Caco-2 (cell line): ENCODE measurements at places on chromosomes 16 and 17.

DNA sequence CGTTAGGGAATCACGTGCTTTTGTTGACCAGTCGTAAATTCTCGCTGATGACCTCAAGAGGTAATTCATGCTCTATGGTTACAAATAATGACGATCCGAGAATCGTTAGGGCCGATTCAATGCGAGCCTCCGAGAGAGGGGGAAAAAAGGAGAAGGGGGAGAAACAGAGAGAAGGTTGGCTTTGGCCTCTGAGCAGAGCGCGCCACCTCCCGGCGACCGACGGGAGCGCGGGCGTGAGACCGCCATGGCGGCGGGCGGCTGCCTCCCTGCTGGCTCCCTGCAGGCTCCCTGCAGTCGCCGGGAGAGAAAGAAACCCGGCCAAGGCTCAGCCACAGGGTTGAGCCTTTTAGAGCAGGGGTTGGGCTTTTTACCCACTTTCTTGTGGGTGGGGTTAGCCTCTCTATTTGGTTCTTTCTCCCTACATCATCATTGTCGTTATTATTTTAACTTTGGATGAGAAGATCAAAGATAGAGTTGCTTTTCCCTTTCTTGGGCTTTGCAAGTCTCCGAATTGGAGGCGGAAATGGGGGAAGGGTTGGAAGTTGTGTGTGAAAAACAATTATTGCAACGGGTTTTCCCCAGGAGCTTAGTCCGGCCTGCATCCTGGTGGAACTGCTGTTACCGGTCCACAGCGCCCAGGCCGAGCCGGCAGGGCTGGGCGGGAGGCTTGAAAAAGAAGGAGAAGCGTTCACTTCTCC is 410 bp upstream of the HOXB5 start:
- DNase-seq = no peak

DNA sequence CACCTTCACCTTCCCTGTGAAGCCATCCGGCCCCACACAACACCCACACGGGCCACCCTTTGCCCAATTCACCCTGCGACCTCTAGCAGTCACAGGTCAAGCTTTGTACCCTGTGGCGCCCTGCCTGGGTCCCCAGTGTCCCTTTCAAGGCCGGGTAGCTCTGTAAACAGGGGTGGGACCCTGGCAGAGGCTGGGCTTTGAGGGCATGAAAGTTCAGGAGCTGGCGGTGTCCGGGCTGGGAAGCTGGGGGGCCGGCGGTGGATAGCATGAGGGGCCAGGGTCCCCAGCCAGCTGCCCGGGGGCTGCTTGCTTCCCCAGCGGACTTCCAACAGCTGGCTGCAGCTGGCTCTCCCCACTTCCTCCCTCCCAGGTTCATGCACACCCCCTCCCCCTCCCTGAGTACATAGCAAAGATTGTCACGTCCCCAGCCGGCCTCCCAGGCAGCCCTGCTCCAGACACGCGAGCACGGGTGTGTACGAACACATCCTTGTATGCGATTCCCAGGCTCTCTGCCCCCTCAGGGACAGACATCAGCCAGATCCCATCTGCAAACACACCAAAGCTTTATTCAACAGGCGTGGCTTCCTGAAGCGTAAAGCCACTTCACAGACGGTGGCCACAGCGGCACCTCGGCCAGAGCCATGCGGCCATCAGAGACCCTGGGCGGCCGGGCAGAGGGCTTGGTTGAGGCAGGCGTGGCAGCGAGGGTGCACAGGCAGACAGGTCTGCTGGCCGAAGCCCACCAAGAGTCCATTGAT is 8.2 kb downstream of the NTHL1 start:
- DNase-seq = peak; percentile 35

GRCh38 chr17:2994441-2994840 is 69.0 kb downstream of the OR1D5 start:
- no peak for DNase-seq

- DNase-seq = no peak
Measured at GRCh38 chr17:50918071-50918932, 52.1 kb upstream of the TOB1 start.

GRCh38 chr16:85211271-85211801 is 99.1 kb upstream of the CIBAR2 start:
- DNase-seq = no peak

GRCh38 chr17:31389657-31390381 is 1.7 kb upstream of the RAB11FIP4 start:
- DNase-seq = no peak

DNA sequence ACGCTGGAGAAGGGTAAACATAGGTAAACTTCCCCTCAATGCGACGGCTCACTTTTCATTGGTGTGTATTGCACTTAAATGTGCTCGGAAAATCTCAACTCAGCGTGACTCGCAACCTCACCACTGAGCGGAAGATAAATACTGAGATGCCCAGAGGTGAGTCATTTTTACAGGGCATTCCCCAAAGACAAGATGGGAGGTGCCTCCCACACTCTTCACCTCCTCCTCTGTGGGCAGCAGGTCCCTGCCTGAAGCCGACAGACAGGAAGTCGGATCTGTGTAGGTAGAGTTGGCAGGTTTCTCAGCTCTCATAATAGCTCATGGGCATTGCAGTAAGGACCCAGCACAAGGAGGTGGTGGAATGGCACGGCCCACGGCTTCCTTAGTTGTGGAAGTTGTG is 274.6 kb upstream of the HSBP1 start:
- DNase-seq = no peak

GRCh38 chr16:3963203-3963602 is 82.7 kb upstream of the CREBBP start:
- DNase-seq = no peak

- DNase-seq = no peak
Measured at GRCh38 chr16:309476-309875, 26.5 kb downstream of the PDIA2 start.

DNA sequence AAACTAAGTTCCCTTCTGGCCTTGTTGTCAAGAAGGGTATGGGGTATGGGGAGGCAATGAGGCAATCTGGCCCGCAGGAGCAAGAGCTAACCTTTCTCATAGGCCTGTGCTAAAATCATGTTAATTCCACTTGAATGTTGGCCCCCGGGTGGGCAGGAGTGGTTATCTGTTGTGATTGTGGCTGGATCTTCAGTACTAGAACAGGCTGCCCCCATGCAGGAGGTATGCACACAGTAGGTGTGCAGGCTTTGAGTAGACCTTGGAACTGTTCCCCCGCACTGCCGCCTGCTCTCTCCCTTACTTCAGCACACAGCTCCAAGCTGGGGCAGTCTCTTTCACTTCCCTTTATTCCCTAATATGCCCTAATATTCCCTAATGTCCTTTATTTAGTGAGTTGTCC is 52.4 kb upstream of the TANGO6 start:
- no peak for DNase-seq

DNA sequence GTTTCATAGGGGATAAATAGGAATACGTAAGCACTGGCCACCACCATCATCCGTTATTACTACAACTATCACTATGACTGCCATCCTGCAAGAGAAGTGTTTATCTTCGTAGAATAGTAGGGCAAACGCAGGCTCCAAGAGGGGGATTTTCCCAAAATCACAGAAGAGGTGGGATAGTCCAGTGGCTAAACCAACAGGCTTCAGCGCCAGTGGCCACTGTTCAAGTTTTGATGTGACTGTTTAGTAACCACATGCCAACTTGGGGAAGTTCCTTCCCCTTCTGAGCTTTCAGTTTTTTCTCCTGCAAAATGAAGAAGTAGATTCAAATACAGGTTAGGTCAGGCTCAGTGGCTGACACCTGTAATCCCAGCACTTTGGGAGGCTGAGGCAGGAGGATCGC is 60.7 kb upstream of the GRIN2A start:
- DNase-seq = no peak

DNA sequence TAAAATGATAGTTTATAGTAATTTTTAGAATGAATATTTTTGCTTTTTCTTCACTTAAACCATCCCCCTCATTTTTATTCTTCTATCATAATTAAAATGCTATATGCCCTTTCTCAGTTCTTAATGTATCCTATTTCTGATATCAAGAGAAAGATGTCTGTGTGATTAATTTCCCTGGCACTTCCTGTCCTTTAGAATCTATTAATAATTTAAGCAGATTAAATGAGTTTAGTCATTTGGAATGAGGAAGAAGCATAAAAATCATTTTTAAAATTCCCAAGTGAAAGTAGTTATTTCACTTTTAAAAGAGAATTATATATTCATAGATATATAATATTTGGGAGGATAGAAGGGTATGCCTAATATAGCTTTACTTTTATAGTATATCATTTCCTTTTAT is 27.8 kb upstream of the CDR2 start:
- no peak for DNase-seq

GRCh38 chr17:12940699-12941098 is 77.1 kb downstream of the ELAC2 start:
- DNase-seq = no peak

GRCh38 chr17:3915995-3916696 is at the start of gene P2RX1:
P2RX1 (minus strand) TSS chr17:3916465; CDS start chr17:3916225, 240 bp downstream.
- DNase-seq = no peak

DNA sequence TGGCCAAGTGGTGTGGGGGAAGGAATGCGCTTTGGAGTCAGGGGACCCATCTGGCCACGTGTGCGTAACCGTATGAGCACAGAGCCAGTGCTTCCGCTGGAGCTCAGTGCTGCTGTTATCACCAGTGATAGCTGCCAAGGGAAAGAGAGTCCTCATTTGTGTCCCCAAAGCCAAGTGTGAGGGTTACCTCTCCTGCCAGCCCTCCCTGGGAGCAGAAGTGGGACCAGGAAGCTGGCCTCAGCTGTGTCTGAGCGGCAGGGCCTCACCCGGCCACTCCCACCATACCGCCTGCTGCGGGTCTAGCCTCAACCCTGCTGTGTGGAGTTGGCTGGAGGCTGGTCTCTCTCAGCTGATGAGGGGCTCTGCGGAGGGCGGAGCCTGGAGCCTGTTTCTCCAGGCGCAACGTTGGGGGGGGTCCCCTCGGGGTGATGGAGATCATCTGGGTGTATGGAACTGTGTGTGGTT is 44.5 kb downstream of the MEAK7 start:
- DNase-seq = peak; percentile 27

- no peak for DNase-seq
Measured at GRCh38 chr17:384622-385177, 32.1 kb upstream of the RPH3AL start.

GRCh38 chr17:66778531-66779236 is 56.2 kb upstream of the CACNG5 start:
- no peak for DNase-seq

GRCh38 chr16:85523602-85524364 is 89.3 kb upstream of the GSE1 start:
- peak; percentile 85 for DNase-seq

DNA sequence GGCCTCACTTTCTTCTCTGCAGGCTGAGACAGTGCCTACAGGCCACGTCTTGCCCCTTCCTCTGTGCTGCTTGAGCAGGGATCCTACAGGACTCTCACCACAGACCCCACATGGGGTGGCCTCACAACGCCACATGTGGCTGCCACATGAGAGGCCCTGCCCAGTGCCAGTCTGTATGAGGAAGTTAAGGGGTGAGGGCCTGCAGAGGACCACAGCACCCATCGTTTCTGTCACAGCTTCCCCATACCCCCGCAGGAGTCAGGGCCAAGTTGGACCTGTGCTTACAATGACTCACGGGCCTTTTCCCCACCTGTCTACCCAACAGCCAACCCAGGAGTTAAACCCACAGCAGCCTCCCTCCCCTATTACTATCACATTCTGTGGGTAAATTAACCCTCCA is 2.9 kb upstream of the GSDMB start:
- no peak for DNase-seq

GRCh38 chr17:65785109-65785508 is 223.7 kb upstream of the AXIN2 start:
- DNase-seq = no peak

GRCh38 chr17:77394540-77395295 is 253.9 kb downstream of the SEC14L1 start:
- no peak for DNase-seq

DNA sequence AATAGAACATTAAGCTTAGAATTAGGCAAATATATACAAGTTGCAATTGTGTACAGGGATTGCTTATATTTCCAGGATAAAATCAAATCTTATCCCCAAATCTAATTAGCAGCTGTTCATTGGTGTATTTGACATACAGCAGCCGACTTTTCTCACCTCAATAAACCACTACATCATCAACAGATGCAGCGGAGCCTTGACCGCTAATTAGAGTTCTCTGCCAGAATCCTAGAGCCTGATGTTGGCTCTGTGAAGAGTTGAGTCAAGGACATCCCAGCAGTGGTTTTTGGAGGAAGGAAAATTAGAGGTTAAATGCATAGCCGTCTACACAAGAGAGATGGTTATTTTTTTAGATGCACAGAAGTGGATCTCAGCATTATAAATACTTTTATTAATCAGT is 221.9 kb upstream of the CACNG5 start:
- no peak for DNase-seq

DNA sequence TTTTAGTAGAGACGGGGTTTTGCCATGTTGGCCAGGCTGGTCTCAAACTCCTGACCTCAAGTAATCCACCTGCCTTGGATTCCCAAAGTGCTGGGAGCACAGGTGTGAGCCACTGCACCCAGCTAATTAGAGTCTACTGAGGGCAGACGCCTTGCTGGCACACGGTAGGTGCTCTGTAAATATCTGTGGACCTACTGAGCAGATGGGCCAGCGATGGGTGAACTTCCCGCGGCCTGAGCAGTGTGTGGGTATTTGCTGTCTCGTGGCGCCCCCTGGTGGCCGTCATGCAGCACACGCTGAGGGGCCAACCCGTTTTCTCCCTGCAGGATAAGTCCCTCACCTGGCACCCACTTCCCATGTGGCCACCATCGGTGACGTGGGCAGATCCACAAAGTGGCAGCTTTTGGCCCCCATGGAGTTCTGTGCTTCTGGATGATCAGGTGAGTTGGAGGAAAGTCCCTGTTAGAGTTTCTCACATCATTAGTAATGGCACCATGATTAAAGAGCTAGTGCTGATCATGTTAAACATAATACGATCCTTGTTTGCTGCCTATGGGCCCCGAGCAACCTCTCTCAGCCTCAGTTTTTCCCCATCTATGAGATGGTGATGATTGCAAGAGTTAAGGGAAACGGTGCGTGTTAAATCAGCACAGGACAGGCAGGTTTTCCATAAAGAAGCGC is 40.7 kb downstream of the ZDHHC7 start:
- peak; percentile 86 for DNase-seq

- DNase-seq = no peak
Measured at GRCh38 chr16:87156195-87156594, 161.0 kb downstream of the C16orf95 start.

DNA sequence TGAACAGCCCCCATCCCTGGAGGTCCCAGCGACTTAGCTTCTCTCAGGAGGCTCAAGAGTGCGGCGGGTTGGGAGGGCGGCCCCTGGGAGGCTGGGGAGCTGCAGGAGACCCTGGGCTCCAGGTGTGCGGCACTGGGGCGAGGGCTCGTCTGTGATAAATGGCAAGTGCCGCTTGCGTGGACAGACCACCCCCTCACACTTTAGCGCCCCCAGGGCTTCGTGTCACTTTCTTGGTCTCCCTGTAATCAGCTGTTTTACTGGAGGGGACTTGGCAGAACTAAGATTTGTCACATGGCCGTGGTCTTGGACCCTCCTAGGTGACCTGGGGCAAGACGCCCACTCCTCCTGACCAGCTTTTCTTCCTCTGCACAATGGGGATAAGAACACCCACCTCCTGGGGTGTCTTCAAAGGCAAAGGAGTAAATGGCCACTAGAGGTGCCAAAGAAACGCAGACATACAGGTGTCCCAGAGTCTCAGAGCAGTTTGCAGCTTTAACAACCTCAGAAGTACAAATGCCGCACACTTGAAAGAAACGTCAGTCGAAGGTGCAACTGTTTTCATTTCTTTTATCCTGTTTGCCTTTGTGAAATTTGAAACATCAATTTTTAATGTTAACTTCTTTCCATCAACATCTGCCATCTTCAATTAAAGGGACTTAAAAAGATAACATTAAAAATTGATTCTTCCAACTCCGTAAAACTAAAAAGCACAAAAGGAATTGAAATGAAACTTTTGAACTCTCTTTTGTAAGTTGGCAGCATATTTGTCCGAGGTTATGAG is 946 bp downstream of the OSGIN1 start:
- peak; percentile 71 for DNase-seq

- DNase-seq = no peak
Measured at GRCh38 chr16:19196871-19197270, 28.8 kb downstream of the SYT17 start.
